ENCODE measurements at places on chromosomes 2 and 18.
A peak's percentile ranks its signal among the peaks of the same experiment; 100 is the strongest.

DNA sequence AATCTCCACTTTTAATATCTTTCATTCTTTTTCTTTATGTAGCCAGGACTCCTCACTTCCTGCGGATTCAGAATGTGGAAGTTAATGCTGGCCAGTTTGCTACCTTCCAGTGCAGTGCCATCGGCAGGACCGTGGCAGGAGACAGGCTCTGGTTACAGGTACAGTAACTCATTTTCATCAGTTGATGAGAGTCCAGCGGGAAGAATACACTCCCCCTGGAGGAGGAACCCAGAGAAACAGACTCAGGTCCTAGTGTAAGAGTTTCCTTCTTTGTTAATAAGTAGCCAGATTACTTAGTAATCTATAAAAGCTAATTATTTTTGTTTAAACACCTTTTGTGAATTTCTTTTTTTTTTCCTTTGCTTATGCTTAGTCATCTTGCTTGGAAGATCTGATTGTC lies 359.4 kb downstream of the PTPRM start:
- peak; percentile 89 for DNase-seq

DNA sequence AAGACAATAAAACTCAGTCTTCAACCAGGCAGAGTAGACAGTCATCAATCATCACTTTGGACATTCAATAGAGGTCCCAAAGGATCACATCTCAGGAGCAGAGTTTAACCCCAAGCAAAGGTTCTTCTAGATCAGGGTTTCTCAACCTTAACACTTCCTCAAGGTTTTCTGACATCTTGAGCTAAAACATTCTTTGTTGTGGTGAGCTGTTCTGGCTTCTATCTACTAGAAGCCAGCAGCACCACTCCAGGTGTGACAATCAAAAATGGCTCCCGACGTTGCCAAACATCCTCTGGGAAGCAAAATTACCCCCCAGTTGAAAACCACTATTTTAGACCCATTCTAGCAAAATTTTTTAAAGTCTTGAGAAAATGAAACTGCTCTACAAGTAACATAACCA lies 22.0 kb downstream of the RTTN start:
- DNase-seq = no peak

DNA sequence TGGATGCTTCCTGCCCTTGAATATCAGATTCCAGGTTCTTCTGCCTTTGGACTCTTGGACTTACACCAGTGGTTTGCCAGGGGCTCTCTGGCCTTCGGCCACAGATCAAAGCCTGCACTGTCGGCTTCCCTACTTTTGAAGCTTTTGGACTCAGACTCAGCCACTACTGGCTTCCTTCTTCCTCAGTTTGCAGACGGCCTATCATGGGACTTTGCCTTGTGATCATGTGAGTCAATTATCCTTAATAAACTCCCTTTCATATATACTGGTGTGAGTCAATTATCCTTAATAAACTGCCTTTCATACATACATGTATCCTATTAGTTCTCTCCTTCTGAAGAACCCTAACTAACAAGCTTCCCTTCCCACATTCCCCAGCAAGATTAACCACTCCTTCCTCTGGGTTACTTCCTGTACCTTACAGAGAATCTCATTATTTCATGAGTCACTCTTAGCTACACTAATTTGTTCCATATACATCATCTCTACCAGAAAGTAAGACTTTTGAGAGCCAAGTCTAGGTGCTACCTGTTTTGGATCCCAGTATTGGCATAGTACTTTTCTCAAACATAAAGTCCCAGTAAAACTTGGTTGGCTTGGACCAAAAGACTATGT lies 31.3 kb upstream of the LRATD1 start:
- DNase-seq = no peak

- no peak for DNase-seq
Observed at GRCh38 chr2:151919786-151920185, 91.6 kb upstream of the ARL5A start.

GRCh38 chr18:36066001-36066400 lies 1.4 kb downstream of the RPRD1A start:
- DNase-seq = no peak

- no peak for DNase-seq
Observed at GRCh38 chr2:135638825-135639224, 102.8 kb upstream of the UBXN4 start.

DNA sequence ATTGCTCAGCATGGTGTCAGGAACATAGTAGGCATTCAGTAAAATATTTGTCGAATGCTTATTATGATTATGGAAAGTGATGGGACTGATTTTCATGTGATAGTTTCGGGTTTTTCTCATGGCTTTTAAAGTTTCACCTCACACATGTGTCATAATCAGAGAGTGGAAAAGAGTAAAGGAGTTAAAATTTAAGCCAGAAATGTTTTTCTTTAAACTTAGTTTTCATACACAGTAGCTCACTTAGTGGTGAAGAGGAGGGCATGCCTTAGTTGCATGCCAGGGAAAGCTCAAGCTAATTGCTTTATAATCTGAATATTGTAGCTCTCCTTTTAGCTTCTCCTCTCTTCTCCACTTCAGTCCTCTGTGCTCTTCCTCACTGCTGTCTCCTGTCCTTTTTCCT lies 38.0 kb downstream of the EHBP1 start:
- no peak for DNase-seq

GRCh38 chr2:18910843-18911242 lies 321.5 kb upstream of the NT5C1B start:
- no peak for DNase-seq

DNA sequence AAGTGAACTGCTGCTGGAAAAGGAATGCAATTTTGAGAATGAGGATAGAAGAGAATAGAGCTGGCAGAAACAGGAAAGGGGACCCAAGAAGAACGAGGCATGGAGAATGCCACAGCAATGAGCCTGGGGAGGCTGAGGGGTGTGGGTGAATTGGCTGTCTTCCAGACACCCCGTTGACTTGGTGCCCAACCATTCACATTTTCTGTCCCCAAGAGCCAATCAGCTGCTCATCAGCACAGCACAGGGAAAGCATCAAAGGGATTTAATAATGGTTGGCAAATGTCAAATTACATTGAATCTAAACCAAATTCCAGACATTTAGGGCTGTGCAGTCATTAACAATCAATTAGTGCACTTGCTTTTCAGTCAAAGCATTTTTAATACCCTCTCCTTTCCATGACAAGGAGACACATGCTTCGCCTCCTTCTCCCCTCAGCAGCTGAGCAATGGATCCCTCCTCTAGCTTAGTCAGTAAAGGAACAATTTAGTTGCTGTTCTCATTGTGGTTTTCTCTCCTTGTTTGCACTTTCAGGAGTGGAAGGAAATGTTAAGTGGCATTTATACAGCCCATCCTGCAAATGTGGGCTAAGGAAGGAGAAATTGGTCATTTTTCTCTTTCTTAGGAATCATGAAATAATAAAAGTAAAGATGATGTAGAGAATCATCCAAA lies 98.8 kb downstream of the KLF7 start:
- DNase-seq = peak; percentile 34

DNA sequence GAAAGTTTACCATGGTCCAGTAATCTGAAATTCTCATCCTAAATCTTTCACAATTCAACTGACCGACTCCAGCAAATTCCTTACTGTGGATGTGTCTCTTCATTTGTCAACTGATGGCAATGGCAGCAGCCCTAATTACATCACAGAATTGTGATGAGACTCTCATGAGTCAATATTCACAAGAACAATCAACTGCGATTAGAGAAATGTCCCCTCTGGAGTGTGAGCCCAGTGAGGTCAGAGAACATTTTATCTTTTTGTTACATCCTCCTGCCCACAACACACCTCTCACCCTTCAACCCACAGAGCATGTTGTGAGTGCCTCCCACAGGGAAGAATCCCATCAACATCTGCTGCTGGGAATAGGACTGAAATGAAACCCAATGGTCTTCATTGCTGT lies 73.6 kb downstream of the CD226 start:
- no peak for DNase-seq

GRCh38 chr2:8174641-8175257 lies 507.1 kb upstream of the ID2 start:
- DNase-seq = no peak

- no peak for DNase-seq
Observed at GRCh38 chr2:212921711-212922110, 229.7 kb downstream of the IKZF2 start.

GRCh38 chr18:49898421-49898820 lies 85.1 kb upstream of the ACAA2 start:
- no peak for DNase-seq

GRCh38 chr2:79817288-79817687 lies 304.4 kb downstream of the CTNNA2 start:
- DNase-seq = no peak

DNA sequence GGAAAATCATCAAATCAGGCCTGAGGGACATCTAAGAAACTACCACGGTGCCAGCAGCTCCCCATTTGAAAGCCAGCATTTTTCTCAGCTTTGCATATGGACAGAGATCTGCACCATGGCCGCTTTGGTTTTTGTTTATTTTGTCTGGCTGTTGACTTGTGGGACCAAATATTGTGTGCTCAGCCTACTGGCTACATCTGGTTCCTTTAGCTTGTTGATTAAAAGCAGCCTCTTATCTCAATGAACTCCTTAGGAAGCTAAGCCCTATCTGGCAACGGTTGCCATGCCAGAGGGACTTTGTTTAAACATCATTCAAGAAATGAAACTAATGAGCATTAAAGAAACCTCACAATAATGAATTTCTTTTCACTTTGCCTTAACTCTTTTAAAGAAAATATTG lies 32.4 kb upstream of the CCDC150 start:
- DNase-seq = no peak

Data from COR-L47 (cell line).